Stimulated activated CD4-positive, alpha-beta T cell treated with anti-CD3 and anti-CD28 coated beads, Interleukin-1b, Interleukin-23, amount 100 ng/mL, for 1 hour (primary cell): ENCODE measurements at places on chromosomes 16 and 17.

DNA sequence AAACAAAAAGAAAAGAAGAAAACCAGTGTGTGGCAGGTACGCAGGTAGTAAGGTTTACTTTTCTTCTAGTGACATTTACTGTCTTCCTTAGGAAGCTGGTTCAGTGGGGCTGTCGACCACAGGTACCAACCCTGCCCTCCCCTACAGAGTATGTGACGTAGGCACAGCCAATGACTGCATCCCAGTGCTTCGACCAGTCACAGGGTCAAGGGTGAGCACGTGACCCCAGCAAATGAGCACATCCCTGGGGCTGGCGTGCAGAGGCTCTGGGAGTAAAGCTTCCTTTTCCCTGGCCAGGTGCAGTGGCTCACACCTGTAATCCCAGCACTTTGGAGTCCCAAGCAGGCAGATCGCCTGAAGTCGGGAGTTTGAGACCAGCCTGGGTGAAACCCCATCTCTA lies 38.9 kb upstream of the PLCG2 start:
- no peak for DNase-seq

- peak; percentile 58 for DNase-seq
Observed at GRCh38 chr17:76014100-76014924, 12.8 kb downstream of the EVPL start.

GRCh38 chr17:73710095-73710592 lies 65.9 kb upstream of the SDK2 start:
- peak; percentile 38 for DNase-seq

DNA sequence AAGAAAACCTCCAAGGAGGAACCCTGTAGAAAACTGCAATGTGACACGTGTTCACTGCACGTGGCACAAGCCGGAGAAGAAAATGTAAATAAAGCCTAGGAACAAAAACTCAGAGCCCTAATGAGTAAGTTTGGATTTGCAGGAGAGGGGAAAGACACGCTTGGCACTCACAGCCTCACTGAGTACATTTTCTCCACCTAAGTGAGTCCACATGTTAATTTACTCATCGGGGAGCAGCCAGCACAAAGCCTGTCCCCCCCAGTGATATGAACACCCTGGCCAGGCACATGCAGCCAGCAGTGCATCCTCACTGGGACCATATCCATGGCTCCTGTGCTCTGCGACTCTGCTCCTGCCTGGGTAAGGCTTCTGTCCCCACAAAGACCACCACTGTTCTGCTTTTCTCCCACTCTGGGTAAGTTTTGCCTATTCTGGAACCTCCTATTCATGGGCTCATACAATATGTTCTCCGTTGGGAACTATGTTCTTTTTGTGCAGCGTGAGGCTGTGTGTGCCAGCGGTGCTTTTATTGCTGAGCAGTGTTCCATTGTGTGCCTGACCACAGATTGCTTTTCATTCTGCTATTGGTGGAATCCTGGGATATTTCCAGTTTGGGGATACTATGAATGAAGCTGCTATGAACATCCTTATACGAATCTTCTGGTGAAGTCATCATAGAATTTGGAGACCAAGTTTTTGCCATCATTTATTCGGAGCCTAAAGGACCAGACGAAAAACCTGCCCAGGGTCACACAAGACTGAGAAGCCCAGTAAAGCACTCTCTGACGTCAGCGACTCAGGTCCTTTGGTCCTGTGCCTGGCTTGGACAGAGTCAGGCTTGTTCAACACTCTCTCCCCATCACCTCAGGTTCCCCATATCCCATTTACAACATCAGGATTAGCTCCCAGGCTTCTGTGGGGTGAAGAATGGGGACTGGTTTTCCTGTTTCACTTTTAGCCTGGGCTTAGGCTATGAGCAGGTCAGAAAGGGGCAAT lies 53.3 kb downstream of the RNF112 start:
- no peak for DNase-seq

DNA sequence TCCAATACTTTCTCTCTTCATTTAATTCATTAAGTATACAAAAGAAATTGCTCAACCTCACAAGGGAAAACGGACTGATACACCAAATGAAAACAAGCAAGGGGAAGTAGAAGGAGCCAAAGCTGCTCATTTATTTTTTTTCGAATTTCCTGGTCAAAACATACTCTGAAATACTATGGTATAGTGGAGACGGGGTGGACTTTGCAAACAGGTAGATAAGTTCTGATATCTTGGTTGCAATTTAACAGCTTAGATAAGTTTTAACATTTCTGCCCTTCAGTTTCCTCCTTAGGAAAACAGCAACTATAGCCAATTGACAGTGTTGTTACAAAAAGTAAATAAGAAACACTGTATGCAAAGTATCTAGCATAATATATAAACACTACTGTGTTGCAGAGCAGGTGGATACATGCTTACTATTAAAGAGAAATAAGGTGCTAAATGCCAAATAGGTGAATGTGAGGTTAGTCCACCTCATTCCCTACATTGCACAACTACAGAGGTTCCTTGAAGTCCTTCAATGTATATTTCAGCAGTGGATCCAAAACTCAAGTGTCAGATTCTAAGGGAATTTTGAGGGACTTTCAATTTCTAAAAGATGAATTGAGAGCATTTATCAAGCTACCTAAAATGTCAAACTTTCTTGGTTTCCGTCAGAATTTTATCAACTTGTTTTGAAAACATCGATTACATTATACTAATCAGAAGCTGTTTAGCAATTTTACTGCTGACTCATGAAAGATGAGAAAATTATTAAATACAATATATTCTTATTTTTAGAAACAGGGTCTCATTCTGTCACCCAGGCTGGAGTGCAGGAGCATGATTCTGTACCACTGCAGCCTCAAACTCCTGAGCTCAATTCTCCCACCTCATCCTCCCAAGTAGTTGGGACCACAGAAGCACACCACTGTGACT lies 11.0 kb downstream of the CCDC47 start:
- no peak for DNase-seq

DNA sequence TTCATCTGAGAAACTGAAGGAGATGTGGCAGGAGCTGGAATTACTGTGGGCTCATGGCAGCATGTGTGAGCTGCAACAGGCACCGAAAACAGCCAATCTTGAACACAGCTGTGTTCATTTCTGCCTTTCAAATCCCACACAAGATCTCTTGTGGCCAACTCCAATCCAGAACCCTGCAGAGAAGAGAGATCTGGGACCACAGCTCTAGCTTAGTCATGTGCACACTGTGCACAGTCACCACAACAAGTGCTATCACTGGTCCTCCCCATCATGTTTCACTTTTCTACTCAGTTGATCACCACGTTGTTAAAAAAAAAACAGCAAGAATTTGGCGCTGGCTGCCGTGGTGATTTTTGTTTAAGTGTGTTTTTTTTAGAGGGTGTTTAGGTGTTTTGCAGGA lies 254.5 kb upstream of the ELAC2 start:
- no peak for DNase-seq

DNA sequence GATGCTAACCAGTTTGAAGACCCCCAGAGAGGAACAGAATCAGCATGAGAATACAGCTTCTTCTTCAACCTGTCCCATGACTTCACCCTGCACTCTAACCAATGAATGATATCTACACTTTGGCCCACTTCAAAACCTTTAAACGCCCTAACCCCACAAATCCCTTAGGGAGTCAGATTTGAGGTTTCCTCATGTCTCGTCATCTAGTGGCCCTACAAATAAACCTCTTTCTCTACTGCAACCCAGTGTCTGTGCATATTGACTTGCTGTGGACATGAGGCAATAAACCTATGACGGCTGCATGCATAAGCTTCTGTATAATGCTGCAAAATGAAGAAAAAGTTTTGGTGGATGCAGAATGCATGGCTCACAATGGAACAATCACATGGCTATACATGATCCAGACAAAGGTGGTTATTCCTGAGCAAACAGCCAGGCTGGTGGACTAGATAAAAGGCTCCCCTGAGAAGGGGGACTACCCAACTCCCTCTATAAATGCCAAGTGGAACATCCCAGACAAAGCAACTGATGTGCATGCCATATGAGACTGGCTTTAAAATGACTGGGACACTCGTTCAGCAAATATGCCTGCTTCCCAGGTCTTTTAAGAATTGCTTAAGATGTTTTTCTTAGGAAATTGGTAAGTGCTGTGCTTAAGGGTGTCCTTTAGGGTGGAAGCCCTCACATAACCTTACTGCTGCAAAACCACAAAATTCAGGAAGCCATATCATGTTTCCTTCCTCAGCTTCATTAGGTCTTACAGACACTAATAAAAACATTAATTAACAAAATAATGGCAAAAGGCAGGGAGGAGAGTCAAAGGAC lies 12.2 kb downstream of the N4BP1 start:
- no peak for DNase-seq

GRCh38 chr17:47870056-47870455 lies 19.1 kb upstream of the SP6 start:
- DNase-seq, result no peak

DNA sequence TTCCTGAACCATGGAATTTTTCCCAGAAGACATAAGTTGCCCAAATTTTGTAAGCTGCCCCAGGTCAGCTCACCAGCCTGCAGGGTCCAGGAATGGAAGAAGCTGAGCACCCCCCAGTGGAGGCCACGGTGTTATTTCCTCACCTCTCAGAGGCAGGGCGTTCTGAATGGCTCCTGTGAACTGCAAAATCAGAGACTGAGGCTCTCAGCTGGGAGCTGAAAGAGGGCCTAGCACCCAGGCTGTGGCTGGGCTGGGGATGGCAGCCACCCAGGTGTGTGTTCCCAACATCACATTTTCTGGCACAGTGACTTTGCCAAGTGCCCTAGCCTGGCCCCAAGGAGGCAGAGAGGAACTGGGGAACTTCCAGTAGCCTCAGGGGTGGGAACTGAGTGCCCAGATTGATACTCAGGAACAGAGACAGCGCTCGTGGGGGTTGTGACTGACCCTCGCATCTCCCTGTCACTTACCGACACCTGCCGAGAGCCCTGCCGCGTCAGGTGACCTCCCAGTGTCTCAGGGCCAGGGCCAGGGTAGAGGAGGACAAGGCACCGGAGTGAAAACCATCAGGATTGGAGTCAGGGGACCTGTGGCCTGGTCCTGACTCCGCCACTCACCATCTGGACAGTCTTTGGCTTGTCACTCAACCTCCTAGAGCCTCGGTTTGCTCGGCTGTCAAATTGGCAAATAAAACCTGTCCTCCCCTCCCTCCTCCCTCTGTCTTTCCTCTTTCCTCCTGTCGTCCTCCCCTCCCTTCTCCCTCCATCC lies 11.3 kb downstream of the CACNG4 start:
- DNase-seq, result no peak

DNA sequence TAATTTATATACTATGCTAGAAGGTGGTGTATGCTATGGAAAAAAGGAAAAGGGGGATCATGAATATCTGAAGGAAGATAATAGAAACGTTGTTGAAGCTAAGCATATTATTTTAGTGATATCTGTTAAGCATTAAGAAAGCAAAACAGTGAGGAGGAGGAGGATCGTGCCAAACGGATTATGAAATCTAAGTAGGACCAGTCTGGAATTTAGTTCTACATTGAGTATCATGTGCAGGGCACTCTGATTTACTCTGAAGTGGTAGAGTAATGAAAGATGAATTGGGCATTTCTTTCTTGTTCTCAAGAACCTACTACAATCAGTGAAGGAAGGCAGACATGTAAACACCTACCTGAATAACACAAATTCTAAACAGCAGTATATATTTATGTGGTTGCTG lies 195.3 kb downstream of the CYB561 start:
- DNase-seq, result no peak

- DNase-seq, result no peak
Observed at GRCh38 chr16:628321-629061, 2.3 kb upstream of the WFIKKN1 start.

DNA sequence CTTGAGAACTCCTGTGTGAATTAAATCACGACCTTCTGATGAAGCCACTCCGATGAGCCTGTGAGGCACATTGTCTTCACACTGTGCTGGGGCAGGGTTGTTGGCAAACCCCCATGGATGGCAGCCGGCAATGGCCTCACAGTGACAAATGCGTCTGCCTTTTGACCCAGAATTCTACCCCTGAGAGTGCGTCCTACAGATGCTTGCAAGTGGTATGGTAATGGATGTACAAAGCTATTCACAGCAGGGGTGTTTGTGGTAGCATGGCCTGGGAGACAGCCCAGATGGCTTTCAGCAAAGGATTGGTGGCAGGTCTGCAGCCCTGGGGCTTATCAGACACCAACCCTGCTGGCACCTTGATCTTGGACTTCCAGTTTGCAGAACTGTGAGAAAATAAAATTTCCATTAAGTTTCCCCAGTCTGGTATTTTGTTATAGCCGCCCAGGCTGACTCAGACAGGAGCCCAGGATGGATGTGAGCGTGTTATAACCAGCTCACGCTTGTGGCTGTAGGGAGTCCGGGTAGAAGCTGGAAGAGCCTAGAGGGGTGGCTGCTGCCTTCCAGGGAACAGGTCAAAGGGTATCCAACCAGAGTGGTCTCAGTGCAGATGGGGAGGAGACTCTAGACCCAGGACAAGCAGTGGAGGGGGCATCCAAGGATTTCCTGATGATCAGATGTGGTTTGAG lies 10.1 kb downstream of the AFMID start:
- DNase-seq, result no peak

DNA sequence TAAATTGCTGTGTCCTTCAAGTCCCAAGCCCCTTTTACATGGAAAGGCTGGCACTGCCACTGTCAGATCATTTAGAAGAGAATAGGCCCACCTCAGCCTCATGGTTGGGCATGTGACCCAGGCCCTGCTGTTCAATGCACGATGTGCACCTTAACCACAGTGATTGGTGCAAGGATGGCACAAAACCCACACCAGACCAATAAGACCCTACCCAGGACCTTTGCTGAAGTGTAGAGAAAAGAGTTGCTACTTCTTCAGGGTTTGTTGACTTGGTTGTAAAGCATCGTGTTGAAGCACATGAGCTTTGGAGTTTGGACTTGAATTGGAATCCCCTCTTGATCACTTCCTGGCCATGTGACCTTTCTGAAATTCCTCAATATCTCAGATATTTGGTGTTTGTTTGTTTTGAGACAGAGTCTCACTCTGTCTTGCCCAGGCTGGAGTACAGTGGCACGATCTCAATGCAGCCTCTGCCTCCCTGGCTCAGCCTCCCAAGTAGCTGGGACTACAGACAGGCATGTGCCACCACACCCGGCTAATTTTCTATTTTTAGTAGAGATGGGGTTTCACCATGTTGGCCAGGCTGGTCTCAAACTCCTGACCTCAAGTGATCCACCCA lies 24.8 kb downstream of the DNAJA2 start:
- DNase-seq, result no peak

GRCh38 chr16:75219838-75220237 lies 1.1 kb downstream of the CTRB1 start:
- DNase-seq, result no peak

DNA sequence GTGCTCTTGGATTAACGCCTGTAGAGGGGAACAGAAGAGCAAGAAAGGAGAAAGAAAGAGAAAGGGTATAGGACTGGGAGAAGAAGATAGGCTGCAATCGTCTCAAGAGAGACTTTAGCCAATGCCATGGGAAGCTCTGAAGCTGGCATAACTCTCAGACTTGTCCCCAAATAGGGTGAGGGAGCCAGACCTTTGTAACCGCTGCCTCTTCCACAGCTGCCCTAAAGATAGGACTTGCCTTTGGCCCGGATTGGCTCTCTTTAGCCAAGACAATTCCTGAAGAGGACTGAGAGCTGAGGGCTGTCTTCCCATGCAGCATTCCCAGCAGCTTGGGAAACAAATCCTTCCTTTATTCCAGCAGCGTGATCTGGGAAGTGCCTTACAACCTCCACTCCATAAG lies 20.8 kb upstream of the MMD start:
- no peak for DNase-seq
